ENCODE measurements at places on chromosomes 2 and 18. TPM values are rescaled to one million over a fixed set of nuclear protein-coding genes. Genes with fewer than 3 reads are reported as not detected.

- no peak for DNase-seq
These were observed 117.6 kb downstream of the RND3 start for GRCh38 chr2:150369862-150370261.

DNA sequence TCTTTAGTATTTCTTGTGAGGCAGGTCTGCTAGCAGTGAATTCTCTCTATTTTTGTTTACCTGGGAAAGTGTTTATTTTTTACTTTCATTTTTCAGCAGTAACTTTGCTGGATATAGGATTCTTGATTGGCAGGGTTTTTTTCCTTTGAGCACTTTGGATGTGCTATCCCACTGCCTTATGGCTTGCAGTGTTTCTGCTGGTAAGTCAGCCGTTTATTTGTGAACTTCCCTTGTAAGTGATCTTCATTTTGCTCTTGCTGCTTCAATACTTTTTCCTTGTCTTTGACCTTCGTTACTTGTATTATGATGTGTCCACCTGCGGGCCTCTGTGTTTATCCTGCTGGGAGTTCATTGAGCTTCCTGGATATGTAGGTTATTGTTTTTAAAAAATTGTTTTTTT, 54.7 kb downstream of the SLC66A2 start:
- no peak for DNase-seq

GPR45 gene
- total RNA-seq, result not detected

DNA sequence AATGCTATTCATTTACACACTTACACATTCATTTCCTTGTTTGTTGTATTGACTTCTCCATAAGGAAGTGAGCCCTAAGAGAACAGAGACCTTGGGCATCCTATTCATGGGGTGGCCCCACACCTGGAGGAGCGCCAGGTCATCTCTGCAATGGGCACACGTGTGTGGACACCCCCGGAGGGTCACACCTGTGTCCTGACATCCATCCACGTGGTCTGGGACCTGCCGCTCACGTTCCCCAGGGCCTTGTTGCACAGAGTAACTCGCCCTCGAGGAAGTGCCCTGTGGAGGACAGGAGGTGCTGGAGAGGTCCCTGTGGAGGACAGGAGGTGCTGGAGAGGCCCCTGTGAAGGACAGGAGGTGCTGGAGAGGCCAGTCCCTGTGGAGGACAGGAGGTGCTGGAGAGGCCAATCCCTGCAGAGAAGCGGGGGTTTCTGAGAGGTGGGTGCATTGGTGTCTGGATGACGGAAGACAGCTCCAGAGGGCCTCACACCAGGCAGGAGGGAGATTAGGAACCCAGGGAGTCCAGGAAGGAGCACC, 73.2 kb upstream of the GPC1 start:
- no peak for DNase-seq

IL1RL2 gene
- total RNA-seq, result 0.11 TPM

RGPD3 gene
- total RNA-seq, result 0.04 TPM

DNER gene
- 1.1 TPM for total RNA-seq

GRCh38 chr2:59032499-59032898, 791.4 kb upstream of the FANCL start:
- DNase-seq, result no peak

- peak; percentile 68 for DNase-seq
These were observed 57.3 kb upstream of the SULT1C3 start for GRCh38 chr2:108182489-108182888.

GRCh38 chr2:109193807-109194619, 65.0 kb downstream of the SH3RF3 start:
- DNase-seq, result no peak

RAB17 gene
- total RNA-seq, result 52.2 TPM

DNA sequence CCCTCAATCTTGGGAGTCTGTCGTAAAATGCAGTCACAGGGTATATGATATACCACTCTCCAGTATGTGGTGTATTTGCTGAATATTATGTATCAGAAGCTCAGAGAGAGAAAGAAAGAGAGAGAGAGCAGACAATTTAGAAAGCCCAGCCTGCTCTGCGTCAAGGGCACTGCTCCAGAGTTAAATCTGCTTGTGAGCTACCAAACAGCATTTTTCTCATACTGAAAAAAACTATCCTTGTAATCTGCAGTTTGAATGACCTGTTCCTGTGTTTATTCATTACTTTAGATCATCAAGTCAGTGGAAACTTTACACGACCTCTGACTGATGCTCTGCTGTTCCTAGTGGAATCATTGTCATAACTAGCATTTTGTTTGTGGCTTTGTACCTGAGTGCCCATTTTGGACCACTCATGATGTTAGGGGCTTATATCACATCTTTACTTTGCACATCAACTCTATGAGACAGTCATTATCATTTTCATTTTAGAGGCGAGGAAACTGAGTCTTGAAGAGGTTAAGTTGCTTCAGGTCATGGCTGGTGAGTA, 89.2 kb upstream of the PELI1 start:
- no peak for DNase-seq

ANKRD53 gene
- not detected for total RNA-seq

GLB1L gene
- total RNA-seq, result 6.0 TPM

GRCh38 chr2:224158831-224159230, 119.7 kb upstream of the SERPINE2 start:
- no peak for DNase-seq

SATB2 gene
- 5.1 TPM for total RNA-seq

GRCh38 chr2:67486041-67486796, 89.1 kb downstream of the ETAA1 start:
- DNase-seq, result peak; percentile 75

MAP3K19 gene
- not detected for total RNA-seq

HES6 gene
- total RNA-seq, result 19.6 TPM

ATP8B1 gene
- total RNA-seq, result 18.4 TPM

DNA sequence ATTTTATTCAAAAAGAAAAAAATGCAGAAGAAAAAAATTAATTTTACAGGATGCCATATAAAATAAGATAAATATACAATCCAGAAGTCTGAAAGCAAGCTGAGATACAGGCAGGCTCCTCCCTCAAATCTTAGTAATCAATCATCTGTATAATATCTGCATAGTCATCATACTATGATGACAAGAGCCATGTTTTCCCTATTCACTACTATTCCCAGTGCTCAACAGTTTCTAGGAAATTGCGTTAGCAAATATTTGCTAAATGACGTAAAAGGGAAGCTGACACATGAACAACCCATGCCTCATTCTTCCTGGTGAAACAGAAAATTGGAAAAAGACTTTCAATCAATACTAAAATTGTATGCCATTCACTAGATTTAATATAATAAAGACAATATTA, 793.2 kb downstream of the SUCLG1 start:
- peak; percentile 79 for DNase-seq

PRKCE gene
- 4.4 TPM for total RNA-seq

GRCh38 chr2:224196810-224197209, 157.7 kb upstream of the SERPINE2 start:
- DNase-seq, result peak; percentile 10
